AG04450 (cell line): ENCODE measurements at places on chromosomes 4 and X. TPM values are rescaled to one million over a fixed set of nuclear protein-coding genes. Genes with fewer than 3 reads are reported as not detected.

- DNase-seq: no peak
These were observed 385.3 kb downstream of the ARHGAP24 start for GRCh38 chr4:85860066-85860740.

DNA sequence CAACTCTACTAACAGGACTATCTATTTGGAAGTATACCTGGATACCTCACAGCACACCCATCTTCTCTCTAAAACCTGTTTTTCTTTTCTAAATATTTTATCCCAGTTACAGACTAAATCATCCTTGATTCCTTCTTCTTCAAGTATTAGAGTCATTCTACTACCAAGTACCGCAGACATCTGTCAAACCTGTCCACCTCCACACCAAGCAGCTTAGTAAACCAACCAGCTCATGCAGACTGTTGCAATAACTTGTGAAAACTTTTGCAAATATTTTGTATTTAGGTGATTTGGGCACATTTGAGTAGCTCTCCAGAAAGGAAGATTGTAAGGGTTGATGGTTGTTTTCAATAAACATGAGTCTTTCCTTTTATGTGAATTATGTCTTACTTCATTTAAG lies 238.6 kb downstream of the ADAMTS3 start:
- DNase-seq: no peak

- no peak for DNase-seq
These were observed 152.2 kb downstream of the MGST2 start for GRCh38 chr4:139817657-139818452.

DNA sequence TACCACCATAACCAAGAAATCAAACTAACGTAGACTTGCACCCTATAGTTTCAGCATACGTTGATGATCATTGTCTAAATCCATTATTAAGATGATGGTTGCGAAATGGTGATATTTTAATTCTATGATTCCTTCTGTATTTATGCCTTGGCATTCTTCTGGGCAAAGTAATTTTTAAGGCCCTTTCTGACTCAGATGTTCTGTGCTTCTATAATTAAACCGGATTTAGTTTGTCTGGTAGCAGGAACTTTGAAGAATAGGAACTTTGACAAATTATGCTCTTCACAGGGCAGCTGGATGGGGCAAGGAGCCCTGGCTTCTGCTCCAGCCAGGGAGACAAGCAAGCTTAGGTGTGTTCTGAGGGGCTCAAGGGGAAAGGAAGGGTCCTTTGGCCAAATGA lies 23.8 kb upstream of the PLAC1 start:
- no peak for DNase-seq

- no peak for DNase-seq
These were observed 270.2 kb downstream of the PAPSS1 start for GRCh38 chr4:107449611-107450369.

GRCh38 chr4:141158219-141158618 lies 24.9 kb upstream of the RNF150 start:
- DNase-seq: no peak

- DNase-seq: no peak
These were observed 4.5 kb downstream of the CXXC4 start for GRCh38 chr4:104490096-104490769.

DNA sequence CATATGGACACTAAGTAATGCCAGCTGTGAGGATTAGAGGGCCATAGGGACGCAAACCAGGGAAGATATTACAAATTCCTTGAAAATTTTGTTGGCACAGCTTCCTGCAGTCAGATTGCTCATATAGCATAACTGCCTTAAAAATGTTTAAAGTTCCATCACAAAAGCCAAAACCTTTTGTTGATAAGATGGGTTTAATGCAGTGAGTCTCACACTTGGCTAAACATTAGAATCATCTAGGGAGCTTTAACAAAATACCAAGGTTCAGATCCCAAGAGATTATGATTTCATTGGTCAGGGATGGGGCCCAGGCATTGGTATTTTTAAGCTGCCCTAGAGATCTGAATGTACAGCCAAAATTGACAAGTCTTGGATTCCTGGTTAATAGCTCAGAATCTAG lies 376.5 kb upstream of the MAD2L1 start:
- DNase-seq: no peak

DNA sequence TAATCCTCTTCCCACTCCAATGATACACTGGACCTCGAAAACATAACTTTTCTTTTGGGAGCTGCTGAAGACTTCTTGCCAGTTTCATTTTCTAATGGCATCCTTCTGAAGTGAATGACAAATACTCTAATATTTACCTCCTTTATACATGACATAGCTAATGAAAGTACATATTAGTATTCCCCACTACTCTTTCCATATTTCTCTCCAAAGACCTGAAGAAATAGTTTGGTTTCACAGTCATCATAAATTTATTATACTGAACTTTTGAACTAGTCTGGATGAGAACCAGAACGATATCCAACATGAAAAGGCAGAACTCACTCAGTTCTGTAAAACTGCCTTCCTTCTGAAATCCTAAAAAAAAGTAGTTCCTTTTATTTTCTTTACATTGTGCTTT lies 139.1 kb downstream of the GPC3 start:
- DNase-seq: no peak

DNA sequence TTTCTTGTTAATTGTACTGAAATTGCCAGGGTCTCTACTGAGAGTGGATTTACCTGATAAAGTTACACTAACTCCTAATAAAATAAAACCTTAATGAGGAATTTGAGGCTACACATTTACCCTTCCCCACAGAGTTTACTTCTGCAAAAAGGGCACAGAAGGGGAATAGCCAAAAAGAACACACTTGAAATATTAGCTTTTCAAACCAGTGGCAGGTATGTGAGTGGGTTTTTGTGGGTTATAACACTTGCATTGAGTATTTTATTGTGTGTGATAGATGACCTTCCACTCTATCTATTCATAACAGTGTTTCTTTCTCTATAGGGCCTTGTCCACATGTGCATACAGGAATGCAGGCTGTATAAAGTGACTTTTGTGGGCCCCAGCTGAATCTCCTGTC lies 5.0 kb upstream of the GPR174 start:
- DNase-seq: no peak

DNA sequence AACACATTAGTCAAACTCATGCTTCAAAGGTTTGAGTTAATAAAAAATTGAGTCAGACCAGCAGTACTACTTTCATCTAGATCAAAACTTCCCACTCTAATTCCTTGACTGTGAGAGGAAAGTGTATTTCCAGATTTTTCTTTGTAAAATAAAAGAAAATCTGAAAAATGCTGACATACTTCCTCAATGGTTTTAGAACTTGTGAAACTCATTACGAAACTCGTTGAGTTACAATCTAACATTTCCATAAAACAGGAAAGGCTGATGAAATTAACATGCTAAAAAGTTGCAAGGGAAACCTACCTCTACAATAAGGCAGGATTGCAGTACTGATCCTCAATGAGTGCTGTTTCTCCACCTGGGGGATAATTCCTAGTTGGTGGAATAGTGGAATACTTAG lies 217.8 kb upstream of the HCCS start:
- DNase-seq: no peak

DNA sequence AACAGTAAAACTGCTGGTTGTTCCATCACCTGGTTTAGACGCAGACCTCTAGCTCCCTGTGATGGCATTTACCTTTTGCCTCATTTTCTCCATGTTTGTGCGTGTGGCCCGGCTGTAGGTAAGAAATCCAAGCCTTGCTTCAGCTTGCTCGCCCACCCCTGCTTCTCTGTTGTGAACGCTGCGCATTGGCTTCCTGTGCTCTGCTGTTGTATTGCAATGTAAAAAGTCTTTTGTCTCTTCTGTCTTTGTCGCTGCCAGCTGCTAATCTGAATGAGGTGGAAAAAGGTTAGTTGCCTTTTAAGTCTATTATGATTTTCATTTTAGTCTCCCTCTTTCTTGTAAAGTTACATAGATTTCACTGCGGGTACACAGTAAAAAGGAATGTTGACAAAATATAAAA lies 127.3 kb upstream of the PACRGL start:
- DNase-seq: no peak

DNA sequence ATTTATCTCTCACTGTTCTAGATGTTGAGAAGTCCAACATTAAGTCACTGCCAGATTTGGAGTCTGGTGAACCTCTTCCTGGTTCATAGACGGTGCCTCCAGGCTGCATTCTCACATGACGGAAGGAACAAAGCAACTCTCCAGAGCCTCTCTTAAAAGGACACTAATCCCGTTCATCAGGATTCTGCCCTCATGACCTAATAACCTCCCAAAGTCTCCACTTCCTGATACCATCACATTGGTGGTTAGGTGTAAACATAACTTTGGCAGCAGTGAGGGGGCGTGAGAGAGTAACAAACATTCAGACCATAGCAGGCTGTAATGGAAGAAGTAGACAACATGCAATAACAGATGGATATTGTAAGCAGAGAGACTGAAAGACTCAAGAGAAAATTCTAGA lies 388.6 kb downstream of the PDHA2 start:
- no peak for DNase-seq

DNA sequence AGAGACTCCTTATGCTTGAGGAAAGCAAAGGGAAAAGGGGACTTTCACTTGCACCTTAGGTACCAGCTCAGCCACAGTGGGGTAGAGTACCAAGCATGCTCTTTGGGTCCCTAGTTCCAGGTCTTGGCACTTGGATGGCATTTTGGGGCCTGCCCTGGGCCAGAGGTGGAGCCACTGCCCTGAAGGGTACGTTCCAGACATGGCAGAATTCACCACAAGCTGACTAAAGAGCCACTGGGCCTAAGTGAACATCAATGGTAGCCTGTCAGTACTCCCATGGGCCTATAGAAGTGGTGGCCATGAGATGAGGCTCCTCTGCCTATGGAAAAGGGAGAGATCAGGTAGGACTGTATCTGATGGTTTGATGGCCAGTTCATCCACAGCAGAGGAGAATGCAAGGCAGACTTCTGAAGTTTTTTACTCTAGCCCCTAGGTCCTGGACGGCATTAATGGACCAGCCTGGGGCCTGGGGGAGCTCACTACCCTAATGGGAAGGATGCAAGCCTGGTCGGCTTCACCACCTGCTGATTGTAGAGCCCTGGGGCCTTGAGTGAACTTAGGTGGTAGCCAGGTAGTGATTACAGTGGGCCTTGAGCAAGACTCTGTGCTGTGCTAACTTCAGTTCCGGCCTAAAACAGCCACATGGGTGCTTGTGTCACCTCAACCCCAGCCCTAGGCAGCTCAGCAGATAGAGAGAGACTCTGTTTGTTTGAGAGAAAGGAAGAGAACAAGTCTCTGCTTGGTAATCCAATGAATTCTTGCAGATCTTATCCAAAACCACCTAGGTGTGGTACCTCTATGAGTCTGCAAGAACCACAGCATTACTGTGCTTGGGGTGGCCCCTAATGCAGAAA lies 19.8 kb upstream of the HSFX4 start:
- no peak for DNase-seq

DNA sequence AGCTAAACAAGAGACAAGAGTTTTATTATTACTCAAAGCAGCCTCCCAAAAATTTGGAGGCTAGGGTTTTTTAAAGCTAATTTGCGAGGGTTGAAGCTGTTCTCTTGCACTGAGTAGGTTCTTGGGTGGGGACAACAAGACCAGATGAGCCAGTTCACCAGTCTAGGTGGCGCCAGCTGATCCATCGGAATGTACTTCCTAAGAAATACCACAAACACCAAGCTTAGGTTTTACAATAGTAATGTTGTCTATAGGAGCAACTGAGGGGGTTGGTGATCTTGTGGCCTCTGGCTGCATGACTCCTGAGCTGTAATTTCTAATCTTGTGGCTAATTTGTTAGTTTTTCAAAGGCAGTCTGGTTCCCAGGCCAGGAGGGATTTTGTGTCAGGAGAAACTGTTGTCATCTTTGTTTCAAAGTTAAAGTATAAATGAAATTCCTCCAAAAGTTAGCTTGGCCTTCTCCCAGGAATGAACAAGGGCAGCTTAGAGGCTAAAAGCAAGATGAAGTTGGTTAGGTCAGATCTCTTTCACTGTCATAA lies 130.6 kb downstream of the SLC7A11 start:
- DNase-seq: no peak

- no peak for DNase-seq
These were observed 99.2 kb downstream of the PSAPL1 start for GRCh38 chr4:7335344-7336066.

DNA sequence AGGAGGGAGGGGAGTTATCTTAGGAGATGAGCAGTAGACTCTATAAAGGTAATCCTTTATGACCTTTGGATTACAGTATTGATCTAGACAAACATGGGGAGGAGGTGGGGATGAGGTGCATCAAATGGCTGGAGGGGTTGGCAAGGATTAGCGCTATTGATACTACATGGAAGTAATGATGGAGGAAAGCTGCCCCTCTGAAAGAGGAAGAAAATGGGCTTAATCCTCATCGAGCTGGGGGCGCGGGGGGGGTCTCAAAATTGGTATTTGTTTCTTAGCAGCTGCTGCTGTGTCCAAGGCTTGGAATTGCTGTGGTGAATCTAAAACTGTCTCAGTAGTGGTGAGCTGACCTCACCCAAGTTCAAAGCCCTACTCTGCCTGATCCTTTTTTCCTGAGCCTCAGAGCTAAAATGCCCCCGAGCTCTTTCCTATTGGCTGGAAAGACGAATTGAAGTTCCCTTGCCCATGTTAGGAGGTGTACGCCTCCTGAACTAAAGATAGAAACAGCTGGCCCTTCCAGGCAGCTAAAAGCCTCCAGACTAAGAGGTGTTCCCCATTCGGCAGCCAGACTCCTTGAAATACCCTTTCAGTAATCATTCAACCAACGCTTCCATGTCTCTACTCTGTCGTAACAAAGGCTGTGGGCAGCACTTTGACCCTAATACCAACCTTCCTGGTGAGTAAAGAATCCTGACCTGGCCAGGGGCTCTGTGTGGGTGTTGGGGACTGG lies at the start of gene ITGB1BP2:
TSS of gene ITGB1BP2 (plus strand) at position 556 of the 730 bp plus-strand sequence. CDS start at position 613, 57 bp downstream.
- no peak for DNase-seq

GRCh38 chrX:44898411-44899221 lies 25.6 kb downstream of the KDM6A start:
- DNase-seq: no peak

- DNase-seq: no peak
These were observed 1.1 kb downstream of the UVSSA start for GRCh38 chr4:1348014-1348513.

DNA sequence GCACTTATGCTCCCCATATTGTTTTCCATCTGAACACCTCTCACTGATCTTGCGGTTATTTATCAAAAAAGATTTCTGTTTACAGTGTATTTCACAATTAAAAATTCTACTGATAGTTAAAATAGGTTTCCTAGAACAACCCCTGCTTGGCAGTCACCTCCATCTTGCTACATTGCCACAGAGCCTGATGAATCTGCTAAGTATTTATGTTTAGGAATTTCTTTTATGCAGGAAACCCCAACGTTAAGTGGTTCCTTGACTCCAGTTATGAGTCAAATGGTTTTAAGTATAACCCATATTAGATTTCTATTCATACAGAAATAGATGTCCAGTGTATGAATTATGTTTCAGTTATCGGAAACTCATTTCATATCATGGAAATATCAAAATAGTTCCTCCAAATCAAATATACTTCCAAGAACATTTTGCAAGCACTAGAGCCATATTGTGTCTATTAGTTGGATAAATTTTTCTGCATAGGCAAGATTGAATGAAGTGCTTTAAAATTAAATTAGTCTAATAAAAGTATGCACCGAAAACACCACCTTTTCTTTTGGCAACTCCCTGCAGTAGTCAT lies 20.6 kb downstream of the GALNT7 start:
- DNase-seq: no peak

STS gene
- 4.6 and 5.0 TPM in 2 replicates for polyA plus RNA-seq

UGT2B10 gene
- not detected in 2 replicates for polyA plus RNA-seq

SLC25A31 gene
- polyA plus RNA-seq: not detected in 2 replicates

MGAT4D gene
- polyA plus RNA-seq: not detected in 2 replicates

SRPK3 gene
- polyA plus RNA-seq: 0.27 and 0.51 TPM in 2 replicates

GPRASP3 gene
- polyA plus RNA-seq: 5.3 and 6.9 TPM in 2 replicates

GAGE12H gene
- not detected in 2 replicates for polyA plus RNA-seq

KCNIP4 gene
- not detected in 2 replicates for polyA plus RNA-seq

PNMA6A gene
- polyA plus RNA-seq: 0.15 and 0.30 TPM in 2 replicates

ZGRF1 gene
- polyA plus RNA-seq: 1.4 and 2.0 TPM in 2 replicates
